NCI-H460 (cell line): ENCODE measurements at places on chromosomes 3 and 15. TPM values are rescaled to one million over a fixed set of nuclear protein-coding genes. Genes with fewer than 3 reads are reported as not detected.

- no peak for DNase-seq
These were observed 37.3 kb downstream of the ADIPOQ start for GRCh38 chr3:186879781-186880180.

Gene SERPINI2
- not detected in 2 replicates for total RNA-seq

DNA sequence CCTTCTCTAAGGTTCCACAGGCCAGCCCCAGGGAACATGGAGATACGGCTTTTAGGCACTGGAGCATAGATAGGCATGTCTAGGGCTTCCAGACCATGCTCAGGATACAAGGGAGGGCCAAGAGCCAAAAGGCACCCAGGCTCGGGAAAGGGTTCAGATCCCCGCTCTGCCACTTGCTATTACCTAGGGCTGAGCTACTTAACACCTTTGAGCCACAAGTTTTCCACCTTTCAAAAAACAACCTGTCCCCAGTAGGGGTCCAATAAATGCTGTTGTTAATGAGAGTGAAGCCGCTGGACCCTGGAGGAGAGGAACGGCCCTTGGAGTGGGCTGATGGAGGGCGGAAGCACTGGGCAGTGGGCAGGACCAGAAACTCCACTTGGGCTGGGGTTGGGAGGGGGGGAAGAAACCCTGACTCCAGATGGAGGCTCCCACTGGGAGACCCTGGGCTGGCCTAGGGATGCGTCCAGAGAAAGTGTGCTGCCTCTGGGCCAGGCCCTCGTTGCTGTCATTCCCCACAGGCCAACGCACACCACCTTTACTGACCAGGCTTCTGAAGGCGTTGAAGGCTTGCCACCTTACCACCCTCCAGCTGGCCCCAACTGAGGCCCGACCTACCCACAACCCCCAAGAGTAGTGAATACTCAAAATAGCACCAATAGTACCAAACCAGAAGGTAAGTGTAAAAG lies 8.6 kb upstream of the ITPKA start:
- DNase-seq, result no peak

- no peak for DNase-seq
These were observed 298.1 kb downstream of the NSUN3 start for GRCh38 chr3:94360987-94361386.

DNA sequence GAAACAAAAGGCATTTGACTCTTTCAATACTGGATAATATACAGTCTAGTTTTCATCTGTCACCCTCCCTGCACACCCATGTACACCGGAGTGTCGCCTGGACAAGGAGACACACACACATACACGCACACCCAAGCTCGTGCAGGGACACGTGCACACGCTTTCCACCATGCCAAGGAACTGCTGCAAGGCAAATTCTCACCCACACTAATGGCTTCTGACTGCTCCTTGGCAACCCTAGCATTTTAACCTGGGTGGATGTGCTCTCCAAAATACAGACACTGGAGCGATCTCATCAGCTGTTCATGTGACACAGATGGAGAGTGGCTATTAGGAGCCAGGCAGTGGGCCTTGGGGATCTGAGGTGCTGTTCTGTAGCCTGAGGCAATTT lies 61.6 kb downstream of the MEIS2 start:
- no peak for DNase-seq

DNA sequence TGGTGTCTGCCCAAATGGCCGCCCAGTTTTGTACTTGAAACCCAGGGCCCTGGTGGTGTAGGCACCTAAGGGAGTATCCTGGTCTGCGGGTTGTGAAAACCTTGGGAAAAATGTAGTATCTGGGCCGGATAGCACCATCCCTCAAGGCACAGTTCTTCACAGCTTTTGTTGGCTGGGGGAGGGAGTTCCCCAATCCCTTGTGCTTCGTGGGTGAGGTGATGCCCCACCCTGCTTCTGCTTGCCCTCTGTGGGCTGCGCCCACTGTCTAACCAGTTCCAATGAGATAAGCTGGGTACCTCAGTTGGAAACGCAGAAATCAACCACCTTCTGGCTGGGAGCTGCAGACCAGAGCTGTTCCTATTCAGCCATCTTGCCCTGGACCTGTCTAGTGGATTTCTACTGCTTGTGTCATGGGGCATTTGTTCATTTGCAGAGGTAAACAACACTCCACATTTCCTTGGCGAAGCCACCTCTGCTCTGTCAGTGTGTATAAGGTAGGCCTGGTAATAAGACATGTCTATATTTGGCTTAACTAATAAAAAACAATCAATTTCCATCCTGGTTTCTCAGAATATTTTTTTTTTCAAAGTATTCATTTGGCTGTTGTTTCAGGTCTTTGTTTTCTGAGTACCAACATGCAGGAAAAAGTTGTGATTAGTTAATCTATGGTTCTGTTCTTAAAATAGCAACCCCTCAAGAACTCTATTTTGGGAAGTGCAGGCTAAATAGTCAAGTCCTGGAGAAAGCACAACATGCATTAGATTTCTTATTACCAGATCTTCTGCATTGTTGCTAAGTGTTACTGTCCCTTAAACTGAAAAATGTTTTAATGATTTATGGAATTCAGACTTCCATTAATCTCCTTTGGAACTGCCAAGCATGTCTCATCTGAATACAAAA lies 304.3 kb downstream of the ZIC1 start:
- no peak for DNase-seq

Gene BLOC1S6
- 55.5 and 57.4 TPM in 2 replicates for total RNA-seq

DNA sequence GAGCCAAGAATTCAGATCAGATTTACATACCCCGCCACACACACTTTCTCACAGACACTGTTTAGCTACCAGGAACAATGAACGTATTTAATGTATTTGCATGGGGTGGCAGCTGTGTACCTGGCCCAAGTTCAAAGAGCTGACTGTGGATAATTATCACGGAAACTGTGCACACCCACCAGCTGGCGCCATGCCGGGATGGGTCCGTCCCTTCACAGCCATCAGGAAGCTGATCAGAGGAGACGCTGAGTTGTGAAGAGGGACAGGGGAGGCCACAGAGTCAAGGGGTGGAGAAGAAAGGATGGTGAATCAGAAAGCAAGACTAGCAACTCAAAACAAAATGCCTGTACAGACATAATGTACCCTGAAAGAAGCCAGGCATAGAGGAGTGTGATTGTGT lies 13.1 kb upstream of the PLA2G4D start:
- DNase-seq, result no peak

Gene RPUSD3
- 22.2 and 25.3 TPM in 2 replicates for total RNA-seq

Gene TMCO5A
- total RNA-seq, result not detected in 2 replicates

DNA sequence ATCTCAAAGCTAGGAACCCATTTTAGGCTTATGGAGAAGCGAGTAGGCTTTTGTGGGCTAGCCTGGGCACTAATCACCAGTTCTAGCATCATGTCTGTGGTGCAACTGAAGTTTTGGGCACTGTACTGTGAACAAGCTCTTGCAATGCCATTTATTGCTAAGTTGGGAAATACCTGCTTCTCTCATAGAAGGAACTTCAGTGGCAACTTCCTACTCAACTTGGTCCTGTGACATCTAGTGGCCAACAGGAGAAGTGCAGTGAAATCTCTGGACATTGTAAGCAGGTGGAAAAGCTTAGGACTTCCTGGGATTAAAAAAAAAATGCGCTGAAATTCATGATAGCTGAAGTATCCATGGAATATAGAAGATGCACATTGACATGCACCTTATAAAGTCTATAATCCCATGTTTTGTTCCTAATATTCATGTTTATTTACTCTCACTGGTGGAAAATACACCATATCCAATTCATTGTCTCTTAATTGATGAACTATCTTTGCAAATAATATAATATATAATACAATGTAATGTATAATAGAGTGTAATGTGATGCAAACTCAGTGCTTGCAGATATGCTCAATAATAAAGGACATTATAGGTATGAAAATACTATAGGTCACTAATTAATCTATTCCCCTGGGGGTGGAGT lies 6.5 kb upstream of the ALDH1A3 start:
- peak; percentile 69 for DNase-seq

DNA sequence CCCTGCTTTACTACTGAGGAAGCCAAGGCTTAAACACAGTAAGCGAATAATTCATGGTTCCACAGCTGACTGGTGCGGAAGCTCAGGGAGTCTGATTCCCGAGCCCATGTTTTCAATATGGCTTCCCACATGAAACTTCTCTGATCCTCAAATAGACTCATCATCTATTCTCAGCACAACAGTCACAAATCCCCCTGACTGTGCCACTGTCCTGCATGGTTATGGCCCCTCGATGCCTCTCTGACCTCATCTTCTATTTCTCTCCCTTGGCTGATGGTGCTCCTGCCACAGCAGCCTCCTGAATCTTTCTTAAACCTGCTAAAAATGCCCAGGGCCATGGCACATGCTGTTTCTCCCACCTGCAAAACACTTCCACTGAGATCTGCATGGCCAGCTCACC lies 43.2 kb downstream of the SRGAP3 start:
- no peak for DNase-seq

GRCh38 chr3:164897342-164897741 lies 181.0 kb downstream of the SI start:
- no peak for DNase-seq

DNA sequence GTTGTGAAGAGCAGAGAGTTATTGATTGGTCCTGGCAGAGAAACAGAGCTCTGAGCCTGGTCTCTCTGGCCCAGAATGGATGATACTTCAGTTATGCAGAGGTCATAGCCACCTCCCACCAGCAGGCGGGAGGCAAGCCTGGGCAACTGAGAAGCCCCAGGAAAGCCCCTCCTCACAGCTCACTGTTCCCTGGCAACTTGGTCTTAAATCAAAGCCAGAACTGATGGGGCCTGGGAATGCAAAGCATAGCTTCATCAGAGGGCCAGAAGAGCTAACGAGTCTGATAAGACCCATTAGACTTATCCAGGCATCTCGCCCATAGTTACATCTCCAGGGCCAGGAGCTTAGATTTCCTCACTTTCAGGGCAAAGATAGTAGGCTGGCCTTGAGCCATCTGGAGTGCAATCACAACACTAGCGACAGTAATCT lies 5.5 kb upstream of the COLQ start:
- no peak for DNase-seq

- DNase-seq, result no peak
These were observed 423.1 kb downstream of the PLCL2 start for GRCh38 chr3:17307887-17308286.

Gene TATDN2
- 7.2 and 10.1 TPM in 2 replicates for total RNA-seq

- no peak for DNase-seq
These were observed 41.5 kb downstream of the TOPBP1 start for GRCh38 chr3:133620066-133620784.

- DNase-seq, result peak; percentile 52
These were observed at the start of gene CSK for GRCh38 chr15:74781431-74782258. Gene CSK (plus strand): TSS chr15:74782080. CDS start chr15:74798298, 16,218 bp downstream.

Gene ZPLD1
- not detected in 2 replicates for total RNA-seq

Gene PPM1L
- total RNA-seq, result 0.32 and 0.79 TPM in 2 replicates

Gene SAMMSON
- 0.22 TPM in 1 of 2 replicates, not detected in the other for total RNA-seq

GRCh38 chr15:77496715-77497109 lies 76.0 kb downstream of the HMG20A start:
- peak; percentile 62 for DNase-seq

- DNase-seq, result no peak
These were observed 107.7 kb downstream of the IGF2BP2 start for GRCh38 chr3:185717121-185717520.

DNA sequence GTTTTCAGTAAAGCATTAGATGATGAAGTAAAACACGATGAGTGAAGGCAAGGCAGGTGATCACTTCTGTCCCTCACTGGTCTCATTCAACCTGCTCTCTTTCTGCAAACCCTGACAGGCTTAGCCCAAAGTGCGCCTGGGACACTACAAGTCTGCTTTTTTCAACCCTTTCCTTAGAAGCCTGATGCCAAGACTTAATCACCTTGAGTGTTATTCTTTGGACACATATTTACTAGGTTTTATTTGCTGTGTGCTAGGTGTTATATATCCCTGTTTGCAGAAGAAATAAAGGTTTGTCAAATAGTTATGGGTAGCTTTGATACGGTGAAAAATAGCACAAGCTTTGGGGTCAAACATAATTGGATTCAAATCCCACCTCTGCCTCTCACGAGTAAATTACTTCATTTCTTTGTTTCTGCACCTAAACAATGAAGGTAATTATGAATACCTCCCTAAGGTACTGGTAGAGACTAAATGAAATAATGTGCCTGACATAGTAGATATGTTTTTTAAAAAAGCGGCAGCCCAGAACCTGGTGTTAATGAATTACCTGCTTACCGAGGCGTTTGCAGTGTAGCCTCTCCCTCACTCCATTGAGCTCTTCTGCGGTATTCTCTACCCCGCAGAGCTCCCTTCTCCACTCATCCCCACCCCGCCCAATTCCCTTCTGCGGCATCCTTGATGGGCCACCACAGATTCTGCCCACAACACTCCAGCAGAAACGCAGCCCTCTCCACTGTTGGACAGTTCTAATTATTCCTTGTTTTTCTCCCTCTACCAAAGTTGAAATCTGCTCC lies 269.0 kb upstream of the TPM1 start:
- DNase-seq, result no peak

Gene CCDC13
- total RNA-seq, result 0.87 and 2.8 TPM in 2 replicates

DNA sequence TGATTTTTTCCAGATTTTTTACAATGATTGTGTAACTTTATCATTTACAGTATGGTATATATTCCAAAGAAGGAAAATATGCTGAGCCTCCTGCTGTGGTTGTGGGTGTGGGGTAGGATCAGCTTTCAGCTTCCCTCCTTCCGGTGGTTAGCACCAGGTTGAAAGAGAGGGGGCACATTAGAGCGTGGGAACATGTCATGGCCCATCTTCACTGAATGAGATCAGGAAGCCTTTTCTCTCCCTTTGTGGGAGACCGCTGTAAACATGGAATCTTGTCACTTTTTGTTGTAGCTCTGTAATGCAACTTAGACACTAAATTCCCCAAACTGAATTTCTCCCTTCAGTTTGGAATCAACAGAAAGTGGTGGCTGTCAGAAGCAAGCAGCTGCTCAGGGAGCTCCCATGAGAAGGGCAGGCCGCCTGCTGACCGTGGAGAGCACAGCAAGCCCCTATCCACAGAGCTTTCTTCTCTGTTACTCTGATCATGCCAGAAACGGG lies 86.7 kb upstream of the LIMD1 start:
- DNase-seq, result peak; percentile 12

Gene GATA2
- total RNA-seq, result 7.0 and 7.1 TPM in 2 replicates

Gene SUCNR1
- 3.3 and 3.8 TPM in 2 replicates for total RNA-seq

GRCh38 chr15:96851613-96852012 lies 521.1 kb downstream of the NR2F2 start:
- no peak for DNase-seq

DNA sequence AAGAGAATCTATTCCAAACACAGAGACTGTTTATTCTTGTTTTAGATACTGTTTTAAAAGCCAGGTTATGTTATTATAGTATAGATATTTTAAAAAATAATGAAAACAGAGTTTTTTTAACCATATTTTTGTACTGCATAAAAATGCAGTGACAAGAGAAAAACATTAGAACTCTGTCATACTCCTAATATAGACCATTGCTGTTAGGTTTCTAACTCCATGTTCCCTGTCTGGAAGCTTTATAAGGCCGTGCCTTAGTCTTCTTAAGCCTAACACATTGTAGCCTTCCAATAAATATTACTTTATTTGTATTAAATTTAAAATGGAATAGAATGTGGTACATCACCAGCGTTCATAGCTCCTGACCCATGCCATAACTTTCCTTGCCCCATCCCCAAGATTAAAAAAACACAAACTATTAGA lies 53.2 kb downstream of the MBNL1 start:
- DNase-seq, result no peak
